ENCODE measurements at places on chromosomes 1 and 21. TPM values are rescaled to one million over a fixed set of nuclear protein-coding genes. Genes with fewer than 3 reads are reported as not detected.

Gene SPRR5
- not detected for total RNA-seq

Gene RAB7B
- 10.6 TPM for total RNA-seq

Gene WDR3
- total RNA-seq, result 28.1 TPM

DNA sequence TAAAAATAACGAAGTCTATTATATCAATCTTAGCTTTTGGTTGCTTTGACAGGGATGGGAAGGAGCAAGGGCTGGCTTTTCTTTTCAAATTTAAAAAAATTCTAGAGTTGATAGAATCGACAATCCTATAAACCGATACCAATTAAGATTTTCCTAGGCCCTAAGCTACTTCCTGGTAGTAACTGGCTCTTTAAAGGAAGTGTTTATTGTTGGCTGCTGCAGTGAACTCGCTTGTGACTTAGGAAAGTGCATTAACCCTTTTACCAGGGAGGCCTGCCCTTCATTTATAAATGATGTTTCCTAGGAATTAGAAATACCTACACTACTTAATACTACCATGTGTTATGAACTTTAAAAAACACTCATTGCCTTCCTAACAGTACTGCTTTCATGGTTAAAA is 33.2 kb downstream of the ATP5PF start:
- no peak for DNase-seq

DNA sequence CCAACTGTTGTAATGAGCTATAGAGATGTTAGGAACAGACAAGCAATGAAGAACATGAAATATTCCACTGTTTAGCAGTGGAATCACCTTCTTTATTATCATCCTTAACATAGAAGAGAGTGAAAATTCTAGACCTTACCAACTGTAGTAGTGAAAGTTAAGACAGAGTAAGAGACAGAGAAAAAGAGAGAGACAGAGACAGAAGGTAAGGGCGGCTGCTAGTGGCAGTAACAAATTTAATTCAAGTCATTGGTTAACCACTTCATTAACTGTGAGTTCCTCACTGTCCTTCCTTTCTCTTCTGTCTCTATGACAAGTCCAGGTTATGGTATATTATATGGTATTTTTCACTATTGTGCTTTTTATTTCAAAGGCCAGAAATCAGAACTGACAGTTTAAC is 355.7 kb upstream of the ESRRG start:
- no peak for DNase-seq

- DNase-seq, result no peak
Measured at GRCh38 chr1:204042516-204042915, 30.4 kb upstream of the SOX13 start.

GRCh38 chr1:214801191-214801590 is 198.2 kb downstream of the CENPF start:
- DNase-seq, result no peak

- no peak for DNase-seq
Measured at GRCh38 chr1:235951661-235952060, 85.0 kb upstream of the LYST start.

All from muscle of leg (tissue), 16 donors.